ENCODE measurements at places on chromosomes 5 and 9.

DNA sequence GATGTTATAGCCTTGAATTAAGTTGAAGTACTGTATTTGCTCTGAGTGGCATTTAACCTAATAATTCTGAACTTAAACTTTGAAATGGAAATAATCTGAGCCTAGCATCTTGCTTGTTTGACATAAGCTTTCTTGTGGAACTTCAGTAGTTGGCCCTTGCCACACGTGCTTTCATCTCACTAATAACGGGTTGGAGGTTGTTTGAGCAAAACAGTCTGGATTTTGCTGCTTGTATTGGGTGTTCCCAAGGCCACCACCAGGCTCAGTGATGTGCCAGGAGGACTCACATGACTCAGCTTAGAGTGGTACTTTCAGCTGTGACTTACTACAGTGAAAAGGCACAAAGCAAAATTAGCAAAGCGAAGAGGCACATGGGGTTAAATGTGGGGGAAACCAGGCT is 35.7 kb downstream of the SECISBP2 start:
- no peak for DNase-seq

DNA sequence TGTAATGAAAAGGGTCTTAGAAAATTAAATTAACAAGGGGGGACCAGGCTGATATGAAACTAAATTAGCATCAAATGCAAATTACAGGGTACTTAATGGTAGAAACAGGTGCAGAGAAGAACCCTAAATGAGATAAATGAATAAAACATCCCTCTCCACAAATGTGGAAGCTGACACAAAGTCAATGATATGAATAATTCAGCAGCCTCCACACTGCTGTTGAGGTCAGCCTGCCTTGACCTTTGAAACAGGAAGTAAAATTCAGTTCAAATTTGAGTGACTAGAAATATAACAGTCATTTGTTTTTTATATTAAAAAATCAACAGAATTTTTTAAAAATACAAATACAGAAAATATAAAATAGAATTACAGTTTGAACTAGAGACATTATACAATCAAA is 40.0 kb downstream of the EBF1 start:
- no peak for DNase-seq

GRCh38 chr5:143964919-143965318 is 153.0 kb downstream of the HMHB1 start:
- no peak for DNase-seq

DNA sequence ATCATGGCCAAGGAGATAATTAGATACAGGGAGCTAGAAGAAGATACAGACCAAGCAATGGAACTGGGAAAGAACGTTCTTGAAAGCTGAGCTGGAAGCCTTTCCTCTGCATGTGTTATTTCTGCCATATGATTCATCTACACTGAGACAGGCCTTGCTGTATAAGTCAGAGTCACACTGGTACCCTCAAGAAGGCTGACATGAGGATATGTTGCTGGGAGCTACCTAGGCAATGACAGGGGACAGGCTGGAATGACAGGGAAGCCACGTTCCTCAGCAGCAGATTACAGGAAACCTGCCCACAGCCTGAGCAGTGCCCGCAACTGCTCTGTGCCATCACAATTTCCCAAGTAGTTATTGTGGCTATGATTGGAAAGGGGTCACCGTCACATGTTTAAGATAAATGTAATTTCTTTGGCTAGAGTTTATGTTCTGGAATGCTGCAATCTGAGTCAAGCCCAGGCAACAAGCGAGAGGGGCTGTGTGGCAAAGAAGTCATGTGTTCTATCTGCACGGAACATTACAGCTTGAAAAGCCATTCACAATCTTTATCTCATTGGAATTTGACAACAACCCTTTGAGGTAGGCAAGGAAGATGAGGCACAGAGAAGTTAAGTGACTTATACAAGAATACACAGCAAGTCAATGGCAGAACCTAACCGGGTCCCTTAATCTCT is 108.2 kb downstream of the TTLL11 start:
- DNase-seq, result no peak

- DNase-seq, result no peak
These were observed 30.0 kb downstream of the ZNF131 start for GRCh38 chr5:43150748-43151147.

GRCh38 chr5:178551059-178551458 is 39.1 kb downstream of the COL23A1 start:
- DNase-seq, result no peak
